Inflammatory macrophage treated with lipopolysaccharide for 4 hours (primary cell): ENCODE measurements at places on chromosomes 13 and 19.

DNA sequence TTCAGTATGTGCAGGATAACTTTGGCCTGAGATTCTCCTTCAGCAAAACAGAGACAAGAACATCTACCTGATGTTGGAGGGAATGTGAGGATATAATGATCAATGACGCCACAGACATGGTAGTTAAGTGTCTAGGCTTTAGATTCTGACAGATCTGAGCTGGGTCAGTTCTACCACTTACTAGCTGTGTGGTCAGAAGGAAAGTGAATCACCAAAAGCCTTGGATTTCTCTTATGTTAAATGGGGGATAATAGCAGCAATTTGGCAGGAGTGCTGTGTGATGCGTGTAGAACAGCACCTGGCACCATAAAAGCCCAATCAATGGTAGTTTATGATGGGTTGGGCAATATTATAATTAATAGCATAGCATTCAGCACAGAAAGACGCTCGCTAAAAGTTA lies 41.7 kb downstream of the RXFP2 start:
- no peak for DNase-seq

DNA sequence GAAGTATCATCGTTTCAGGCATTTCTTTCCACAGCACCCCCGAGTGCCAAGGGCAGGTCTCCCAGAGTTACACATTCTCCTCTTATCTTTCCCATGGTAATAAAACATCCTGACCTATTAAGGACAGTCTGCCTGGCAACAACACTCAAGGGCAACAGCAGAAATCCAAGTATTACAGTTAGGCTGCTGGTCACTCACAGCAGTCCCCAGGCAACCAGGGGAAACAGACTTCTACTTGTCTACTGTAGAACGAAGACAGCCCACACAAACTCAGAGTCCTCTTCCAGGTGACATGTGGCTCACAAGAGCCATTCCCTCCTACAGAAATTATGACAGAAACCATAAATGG lies 24.3 kb downstream of the RCBTB1 start:
- DNase-seq: no peak

DNA sequence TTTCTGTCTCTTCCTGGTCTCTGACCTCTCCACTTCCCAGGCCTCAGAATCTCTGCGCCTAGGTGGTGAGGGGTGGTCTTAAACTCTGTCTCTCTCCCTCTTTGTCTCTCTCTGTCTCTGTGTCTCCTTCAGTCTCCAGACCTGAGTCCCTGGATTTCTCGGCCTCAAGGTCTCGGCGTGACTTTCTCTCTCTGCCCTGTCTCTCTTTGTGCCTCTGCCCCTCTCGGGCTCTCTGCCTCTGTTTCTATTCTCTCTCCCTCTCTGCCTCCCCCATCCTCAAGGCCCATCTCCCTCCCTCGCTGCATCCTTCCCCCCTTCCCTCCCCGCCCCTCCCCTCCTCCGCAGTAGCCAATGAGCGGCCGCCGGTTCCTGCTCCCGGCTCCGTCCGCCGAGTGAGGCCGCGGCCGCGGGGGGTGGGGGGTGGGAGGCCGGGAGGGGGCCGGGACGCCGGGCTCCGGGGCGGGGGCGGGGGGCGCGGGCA lies at the start of gene CACNG7:
Gene CACNG7 (plus strand): TSS at position 344 of the 481 bp plus-strand sequence. CDS start 3,554 bp downstream, outside the sequence.
- no peak for DNase-seq

GRCh38 chr13:44352202-44352601 lies 21.4 kb upstream of the SERP2 start:
- no peak for DNase-seq

- peak; percentile 58 for DNase-seq
These were observed 4.8 kb upstream of the LAMP1 start for GRCh38 chr13:113292021-113292862.

DNA sequence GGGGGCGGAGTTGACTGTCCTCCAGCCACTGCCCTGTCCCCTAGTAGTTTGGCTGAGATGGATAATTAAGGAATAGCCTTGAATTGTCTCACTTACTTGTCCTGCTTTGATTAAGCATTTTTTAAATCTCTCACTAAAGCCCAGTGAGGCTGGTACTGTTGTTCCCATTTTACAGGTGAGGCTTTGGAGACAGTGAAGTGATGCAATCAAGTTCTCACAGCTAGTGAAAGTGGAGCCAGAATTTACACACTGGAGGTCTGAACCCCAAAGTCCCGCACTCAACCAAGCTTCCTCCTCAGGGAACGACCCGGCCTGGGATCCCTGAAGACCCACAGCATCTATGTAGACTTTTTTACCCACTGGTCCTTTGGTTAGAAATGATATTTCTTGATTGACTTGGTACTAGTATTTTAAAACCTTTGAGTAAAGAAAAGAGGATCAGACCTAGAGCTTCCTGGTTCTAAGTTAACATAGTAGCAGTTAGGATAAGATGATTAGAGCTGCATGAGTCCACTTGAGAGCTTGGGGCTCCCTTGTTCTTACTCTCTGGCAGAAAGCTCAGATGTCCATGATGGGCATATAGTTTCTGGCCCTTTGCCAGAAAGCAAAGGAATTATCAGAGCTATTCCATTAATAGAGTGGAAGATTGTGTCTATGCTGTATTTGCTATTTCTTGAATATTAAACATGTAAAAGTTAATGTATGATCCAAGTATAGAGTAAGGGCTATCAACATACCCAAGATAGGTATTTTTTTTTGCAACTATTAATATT lies 154.3 kb downstream of the LMO7 start:
- DNase-seq: no peak
